ENCODE measurements at places on chromosomes 3 and 15.

DNA sequence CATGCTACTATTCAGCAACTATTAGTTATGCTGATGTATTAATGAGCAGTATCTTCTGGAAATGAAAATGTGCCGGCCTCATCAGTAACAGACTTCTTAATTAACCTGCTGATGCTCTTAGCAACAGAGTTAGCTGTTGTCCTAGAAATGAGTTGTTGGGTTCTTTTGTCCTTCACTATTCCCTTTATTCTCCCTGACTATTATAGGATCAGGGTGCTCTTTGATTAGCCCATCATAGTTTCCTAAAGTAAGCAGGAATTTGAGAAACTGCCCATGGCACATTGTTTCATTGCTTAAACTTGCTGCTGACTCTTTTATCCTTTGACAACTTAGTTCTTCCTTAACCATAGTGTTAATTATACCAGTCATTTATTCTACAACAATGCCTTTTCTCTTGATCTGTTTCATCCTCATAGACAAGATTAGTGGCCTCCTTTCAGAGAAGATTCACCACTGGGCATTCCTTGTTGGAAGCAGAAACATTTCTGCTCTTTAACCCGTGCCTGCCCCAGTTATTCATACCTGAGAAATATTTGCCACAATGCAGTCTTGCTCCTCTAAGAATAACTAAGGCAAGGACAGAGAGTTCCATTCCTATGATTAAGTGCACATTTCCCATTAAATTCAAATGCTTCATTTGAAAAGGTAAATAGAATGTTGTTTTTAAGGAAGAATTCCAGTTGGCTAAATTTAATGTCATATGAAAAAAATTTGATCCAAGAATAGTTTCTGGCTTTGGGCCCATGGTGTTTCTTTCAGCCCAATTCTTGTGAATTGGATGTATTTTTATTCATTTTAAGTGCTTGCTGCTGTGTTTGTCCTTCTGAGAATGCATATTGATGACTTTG, 573.3 kb upstream of the TBL1XR1 start:
- no peak for DNase-seq

DNA sequence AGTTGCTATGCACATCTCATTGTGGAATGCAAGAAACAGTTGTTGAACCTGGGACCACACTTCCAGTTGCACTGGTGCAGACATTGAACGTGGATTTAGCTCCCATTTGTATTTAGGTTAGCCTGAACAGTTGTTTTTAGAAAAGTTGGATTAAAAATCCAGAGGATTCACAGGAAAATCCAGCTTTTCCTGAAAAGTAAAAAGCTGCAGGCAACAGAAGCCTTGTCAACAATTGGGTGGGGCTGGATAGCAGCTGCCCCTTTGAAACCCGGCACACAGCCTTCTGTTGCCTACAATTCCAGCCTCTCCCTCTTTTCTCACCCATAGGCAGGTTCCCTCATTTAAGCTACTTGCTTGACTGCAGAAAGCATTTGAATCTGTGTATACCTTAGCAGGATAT, 165.3 kb upstream of the TBL1XR1 start:
- no peak for DNase-seq

GRCh38 chr15:32715276-32715675, 2.5 kb upstream of the GREM1 start:
- DNase-seq = no peak

- DNase-seq = no peak
These were observed 211.9 kb upstream of the MRPL3 start for GRCh38 chr3:131714585-131715220.

GRCh38 chr3:138180375-138181029, 5.8 kb upstream of the DBR1 start:
- no peak for DNase-seq

DNA sequence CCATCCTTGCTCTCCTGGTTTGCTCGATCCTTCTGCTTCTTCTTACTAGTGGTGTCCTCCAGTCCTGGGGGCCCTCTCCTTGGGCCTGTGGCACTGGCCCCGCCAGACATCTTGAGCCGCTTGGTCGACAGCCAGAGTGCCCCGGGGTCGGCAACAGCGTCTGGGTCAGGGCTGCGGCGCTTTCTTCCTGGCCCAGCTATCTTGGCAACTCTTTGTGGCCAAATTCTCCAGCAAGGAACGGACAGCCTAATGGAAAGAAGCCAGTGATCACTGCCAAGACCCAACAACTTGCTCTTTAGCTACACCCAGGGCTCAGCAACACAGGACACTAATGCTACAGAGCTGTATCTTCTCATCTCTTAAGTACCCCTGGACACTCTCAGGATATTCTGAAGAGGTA, 1.6 kb downstream of the USP19 start:
- no peak for DNase-seq

- DNase-seq = no peak
These were observed 48.9 kb upstream of the FMN1 start for GRCh38 chr15:33243393-33243792.

GRCh38 chr3:106809623-106810299, 567.5 kb upstream of the CCDC54 start:
- DNase-seq = no peak

GRCh38 chr3:53887446-53887845, 4.2 kb downstream of the SELENOK start:
- no peak for DNase-seq

- DNase-seq = no peak
These were observed 271.7 kb upstream of the LRRC3B start for GRCh38 chr3:26350853-26351252.

GRCh38 chr3:113231827-113232253, 20.5 kb downstream of the BOC start:
- no peak for DNase-seq

DNA sequence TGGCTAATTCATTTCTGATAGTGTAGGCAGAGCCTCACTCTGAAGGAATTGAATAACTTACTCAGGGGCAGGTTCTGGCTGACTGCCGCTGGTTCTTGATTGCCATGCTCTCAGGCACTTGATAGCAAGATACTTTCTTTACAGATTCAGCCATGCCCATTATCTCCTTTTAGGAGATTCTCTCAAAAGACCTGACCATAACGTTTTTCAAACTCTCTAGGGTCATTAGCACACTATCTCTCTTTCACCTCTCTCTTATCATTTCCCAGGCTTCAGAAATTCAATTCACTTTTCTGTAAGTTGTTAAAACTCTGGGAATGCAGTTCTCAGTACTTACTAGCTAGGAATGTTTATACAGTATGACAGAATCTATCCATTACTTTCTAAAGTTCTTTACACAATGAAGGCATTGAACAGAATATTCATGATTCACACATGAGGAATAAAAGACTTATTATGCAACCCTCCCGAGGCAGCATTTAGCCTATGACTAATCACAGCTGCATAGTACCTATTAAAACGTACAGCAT, 850.3 kb upstream of the CADM2 start:
- DNase-seq = no peak

GRCh38 chr3:12321015-12321414, 32.1 kb downstream of the PPARG start:
- no peak for DNase-seq

- DNase-seq = no peak
These were observed 5.0 kb downstream of the TMEM207 start for GRCh38 chr3:190444576-190445145.

GRCh38 chr3:195450731-195451229, 8.0 kb upstream of the ACAP2 start:
- DNase-seq = no peak

DNA sequence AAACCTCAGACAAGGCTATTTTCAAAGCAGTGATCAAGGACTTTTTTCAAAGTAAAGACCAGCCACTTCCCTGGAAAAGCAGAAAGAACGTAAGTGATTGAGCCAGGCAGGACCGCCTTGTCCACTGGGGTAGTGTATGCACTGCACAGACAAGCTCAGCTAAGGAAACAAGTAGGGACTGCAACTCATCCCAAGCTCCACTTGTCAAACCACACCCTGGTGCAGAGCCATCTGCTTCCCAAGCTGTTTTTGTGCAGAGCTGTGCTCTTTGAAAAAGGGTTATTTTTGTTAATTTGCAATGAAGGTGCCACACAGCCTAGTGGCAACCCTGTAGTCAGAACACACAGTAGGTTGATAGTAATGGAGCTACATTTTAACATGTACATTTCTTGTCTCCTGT, 193.3 kb downstream of the ADAMTS9 start:
- no peak for DNase-seq

DNA sequence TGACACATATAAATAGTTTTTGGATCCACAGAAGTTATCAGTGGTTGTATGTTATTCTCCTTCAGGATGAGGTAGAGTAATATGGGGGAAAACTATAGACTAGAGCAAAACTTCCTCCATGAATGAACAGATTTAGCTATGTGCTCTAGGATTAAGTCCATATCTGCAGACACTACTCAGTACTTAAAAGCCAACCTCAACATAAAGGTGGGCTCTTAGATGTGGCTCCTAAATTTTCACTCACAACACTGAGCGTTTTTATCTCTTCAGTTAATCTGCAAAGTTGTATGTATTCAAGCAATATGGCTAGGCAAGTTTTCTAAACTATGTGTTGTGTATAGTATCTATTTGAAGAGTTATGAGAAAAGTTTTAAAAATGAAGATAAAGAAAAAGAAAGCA, 147.0 kb upstream of the SLITRK3 start:
- DNase-seq = no peak

- DNase-seq = no peak
These were observed 118.7 kb downstream of the PDE8A start for GRCh38 chr15:85100186-85100937.

GRCh38 chr3:78848392-78849288, 919.2 kb downstream of the ROBO1 start:
- no peak for DNase-seq

GRCh38 chr15:82533801-82534200, 6.5 kb downstream of the RPS17 start:
- no peak for DNase-seq

DNA sequence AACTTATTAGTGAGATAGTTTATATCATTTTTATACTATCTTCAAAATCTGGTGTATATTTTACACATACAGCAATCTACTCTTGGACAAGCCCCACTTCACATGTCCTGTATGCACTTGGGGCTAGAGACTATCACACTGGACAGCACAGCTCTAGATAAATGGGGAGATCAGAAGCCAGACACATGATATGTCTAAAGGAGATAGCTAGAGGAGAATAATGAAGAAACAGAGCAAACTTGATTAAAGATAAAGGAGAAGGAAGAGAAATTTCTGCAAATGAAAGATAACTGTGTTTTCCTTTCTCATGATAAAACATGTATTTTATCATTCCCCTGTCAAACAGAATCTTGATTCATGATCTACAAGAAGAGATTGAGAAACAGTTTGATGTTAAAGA, 13.0 kb downstream of the CPA3 start:
- DNase-seq = no peak

DNA sequence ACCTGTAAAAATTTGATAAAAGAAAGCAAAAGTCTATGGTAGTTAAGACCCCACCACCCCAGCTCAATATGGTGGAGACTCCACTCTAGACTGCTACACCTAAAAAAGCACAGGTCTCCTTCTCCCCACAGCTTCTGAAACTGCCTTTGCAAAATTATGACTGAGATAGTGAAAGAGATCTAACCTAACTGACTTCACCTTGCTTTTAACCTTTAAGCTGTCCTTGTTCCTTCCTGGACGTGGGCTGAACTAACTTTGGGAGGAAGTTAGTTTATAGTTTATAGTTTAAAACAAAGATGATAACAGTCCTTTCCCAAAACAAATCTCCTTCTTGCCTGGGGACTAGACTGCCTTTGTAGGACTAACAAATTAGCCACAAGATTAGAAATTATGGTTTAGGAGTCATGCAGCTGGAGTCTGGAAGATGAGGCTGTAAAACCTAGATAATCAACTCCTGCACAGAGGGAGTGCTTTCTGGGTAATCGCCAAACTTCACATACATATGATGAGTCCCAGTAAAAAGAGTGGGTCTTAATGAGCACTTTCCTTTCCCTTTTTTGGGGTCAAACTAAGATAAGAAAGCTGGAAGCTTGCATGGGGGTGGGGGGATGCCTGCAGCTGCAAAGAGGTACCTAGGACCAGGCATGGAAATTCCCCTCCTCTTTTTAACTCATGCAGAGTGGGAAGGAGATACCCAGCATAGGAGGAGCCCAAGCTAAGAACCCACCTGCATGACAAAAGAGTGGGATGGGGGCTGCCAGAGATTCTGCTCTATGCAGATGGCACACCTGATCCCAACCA, 17.5 kb downstream of the CCR8 start:
- no peak for DNase-seq

DNA sequence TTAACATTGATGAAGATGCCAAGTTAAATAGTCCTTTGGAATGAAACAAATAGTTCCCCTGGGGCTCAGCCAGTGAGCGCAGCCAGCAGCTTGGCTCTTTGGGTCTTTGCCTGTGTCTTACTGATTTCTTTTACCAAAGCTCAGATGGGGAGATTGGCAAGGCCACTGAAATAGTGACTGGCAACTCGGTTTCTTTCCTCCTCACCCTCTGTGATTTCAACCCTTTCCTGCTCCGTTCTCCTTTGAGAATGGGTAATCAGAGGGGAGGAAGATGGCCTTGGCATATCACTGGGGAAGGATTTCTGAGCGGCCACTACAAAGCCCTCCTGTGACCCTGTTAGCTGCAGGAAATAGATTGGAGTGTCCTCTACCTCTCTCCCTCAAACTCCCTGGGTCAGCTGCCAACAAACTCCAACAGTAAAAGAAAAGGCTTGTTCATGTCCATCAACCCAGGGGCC, 337.1 kb upstream of the LRRFIP2 start:
- no peak for DNase-seq

DNA sequence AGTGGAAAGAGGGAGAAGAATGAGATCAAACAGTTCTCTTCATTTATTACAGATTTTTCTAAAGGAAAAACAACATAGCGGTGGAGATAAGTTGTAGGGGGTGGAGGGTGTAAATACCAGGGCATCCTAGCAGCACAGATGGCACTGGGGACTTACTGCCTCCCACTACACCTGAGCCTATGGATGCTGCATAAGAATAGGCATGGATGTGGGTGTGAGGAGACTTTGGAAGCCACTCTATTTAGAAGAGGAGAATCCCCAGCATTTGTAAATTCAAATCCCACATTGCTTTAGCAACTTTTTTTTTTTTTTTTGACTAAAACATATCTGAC, 27.4 kb upstream of the IL1RAP start:
- DNase-seq = no peak

- DNase-seq = no peak
These were observed 627 bp upstream of the FAM131A start for GRCh38 chr3:184336547-184337398.

GRCh38 chr3:105503191-105503593, 136.5 kb downstream of the ALCAM start:
- no peak for DNase-seq

DNA sequence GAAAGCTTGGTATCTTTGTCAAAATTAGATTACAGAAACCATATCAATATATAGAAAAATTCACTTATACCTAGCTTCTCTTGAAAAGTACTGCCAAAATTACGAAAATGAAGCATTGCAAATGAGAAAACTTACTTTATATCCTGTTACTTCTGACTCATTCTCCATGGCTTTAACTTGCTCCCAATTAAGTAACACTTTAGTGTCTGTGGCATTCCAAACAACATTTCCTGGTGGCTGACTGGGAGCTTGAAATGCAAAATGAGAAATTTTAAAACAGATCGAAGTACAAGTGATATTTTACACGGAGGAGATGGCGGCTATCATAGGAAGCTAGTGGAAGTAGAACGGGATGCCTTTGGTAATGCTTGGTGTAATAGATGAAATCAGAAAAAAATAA, 347.3 kb downstream of the CNTN3 start:
- DNase-seq = no peak

Data from H1 (cell line).